ENCODE measurements at places on chromosomes 16 and 17.

DNA sequence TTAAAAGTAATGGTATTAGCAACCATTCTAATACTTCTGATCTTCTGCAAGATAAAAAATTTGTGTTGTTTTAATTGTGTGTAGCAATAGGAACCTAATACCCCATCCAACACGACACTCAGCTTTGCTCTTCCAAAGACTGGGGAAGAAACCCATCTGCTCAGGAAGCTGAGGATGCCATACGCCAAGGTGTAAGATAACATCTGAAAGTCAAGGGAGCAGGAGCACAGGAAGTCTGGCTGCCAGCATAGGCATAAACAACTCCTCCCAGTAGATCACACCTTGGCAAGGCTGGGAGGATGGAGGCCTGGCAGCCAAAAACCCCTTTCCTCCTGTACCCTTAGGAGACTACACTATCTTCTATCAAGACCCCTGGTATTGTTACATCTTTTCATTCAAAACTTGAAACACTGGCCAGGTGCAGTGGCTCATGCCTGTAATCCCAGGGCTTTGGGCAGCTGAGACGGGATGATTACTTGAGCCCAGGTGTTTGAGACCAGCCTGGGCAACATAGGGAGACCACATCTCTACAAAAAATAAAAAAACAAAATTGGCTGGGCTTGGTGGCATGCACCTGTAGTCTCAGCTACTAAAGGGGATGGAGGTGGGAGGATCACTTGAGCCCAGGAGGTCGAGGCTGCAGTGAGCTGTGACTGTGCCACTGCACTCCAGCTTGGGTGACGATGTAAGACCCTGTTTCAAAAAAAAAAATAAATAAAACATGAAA is 5.7 kb upstream of the SPHK1 start:
- DNase-seq = no peak

DNA sequence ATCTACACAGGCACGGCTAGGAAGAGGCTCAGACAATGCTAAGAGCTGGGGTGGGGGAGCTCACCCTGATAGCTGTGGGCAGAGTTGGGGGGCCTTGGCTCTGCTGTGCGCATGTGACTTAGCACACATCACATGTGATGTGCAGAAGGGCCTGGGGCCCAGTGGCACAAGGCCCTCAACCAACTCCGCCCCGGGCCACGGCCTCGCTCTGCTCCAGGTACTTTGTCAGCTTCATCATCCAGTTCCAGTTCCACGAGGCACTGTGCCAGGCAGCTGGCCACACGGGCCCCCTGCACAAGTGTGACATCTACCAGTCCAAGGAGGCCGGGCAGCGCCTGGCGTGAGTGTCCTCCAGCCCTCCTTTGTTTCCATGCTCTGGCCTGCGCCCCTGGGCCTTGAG is 19.3 kb downstream of the ACE start:
- DNase-seq = no peak

GRCh38 chr17:75899767-75900468 is 3.2 kb upstream of the TRIM65 start:
- no peak for DNase-seq

- DNase-seq = no peak
Measured at GRCh38 chr17:81520021-81520901, 7.7 kb upstream of the ACTG1 start.

- no peak for DNase-seq
Measured at GRCh38 chr17:7572338-7572587, 7.2 kb upstream of the CD68 start.

- no peak for DNase-seq
Measured at GRCh38 chr16:89476379-89476778, 14.0 kb downstream of the ANKRD11 start.

DNA sequence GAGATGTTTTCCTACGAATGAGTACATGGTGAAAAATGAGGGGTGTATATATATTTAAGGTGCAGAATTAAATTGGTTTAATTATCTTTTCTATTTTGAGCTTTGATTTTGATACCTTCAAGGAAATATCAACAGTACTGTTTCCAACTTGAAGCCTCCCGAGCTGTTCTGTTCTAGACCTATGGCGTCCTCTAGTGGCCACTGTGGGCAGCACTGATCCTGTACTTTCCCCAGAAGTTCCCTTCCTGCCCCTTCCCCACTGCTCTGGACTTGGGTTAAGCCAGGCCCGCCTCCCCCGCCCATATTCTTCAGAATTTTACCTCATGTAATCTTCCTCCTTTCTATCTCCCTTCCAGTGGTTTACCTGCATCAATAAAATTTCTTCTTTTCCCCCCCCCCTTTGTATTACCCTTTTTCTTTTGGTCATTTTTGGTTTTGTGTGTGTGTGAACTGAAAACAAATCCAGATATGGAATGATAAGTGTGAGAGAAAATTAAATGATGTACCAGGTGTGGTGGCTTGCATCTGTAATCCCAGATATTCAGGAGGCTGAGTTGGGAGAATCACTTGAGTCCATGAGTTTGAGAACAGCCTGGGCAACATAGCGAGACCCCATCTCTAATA is 1643.5 kb downstream of the TP53TG3F start:
- DNase-seq = no peak

- DNase-seq = no peak
Measured at GRCh38 chr17:37743875-37744632, 805 bp downstream of the HNF1B start.

DNA sequence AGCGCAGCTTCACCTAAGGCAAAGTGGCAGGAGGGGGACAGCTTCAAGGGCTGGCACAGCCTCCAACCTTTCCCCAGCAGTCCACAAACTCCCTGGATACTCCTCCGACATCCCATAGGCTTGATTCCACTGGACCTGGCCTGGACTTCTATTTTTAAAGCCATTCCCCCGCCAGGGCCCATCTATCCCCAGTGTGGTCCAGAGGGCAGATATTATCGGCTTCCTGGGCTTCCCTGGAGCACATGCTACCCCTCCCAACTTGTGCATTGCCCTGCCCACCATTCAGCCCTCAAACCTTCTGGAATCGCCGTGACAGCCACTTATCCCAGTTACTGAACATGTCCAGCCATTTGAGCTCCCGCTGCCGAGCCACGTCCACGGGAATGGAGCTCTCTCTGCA is 5.1 kb downstream of the TBC1D10B start:
- DNase-seq = no peak

Measured in activated CD4-positive, alpha-beta T cell treated with anti-CD3 and anti-CD28 coated beads, Interleukin-2, amount 50 U/mL, for 24 hours (primary cell).